ENCODE measurements at places on chromosomes 16 and 17.

GRCh38 chr17:10657879-10658278 lies 770 bp upstream of the MYH3 start:
- no peak for DNase-seq

DNA sequence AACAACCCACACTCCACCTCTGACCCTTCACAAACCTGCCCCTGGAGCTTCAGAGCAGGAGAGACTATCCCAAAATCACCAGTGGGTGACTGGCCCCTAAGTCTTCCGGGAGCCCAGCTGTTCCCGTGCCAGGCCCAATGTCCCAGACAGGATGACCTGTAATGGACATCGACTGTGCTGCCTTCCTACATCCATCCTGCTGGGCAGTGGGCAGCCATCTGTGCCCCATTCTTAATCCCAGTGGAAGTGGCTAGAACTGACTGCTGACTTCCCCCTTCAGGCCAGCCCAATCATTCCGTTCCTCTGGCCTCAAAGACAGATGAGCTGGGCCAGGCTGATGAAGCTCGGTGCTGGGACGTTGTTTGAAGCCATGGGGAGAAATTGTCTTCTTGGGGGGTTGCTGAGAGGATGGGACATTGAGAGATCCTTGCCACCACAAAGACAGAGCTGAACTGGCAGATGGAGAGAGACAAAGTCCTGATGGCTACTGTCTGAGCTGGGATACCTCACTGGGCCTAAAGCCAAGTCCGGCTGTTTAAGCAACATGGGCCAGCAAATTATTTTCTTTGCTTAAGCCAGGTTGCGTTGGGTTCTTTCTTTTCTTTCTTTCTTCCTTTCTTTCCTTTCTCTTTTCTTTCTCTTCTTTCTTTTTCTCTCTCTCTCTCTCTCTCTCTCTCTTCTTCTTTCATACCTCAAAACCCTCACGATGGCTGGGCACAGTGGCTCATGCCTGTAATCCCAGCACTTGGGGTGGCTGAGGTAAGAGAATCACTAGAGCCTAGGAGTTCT lies 17.9 kb upstream of the ALOX15B start:
- DNase-seq: no peak

GRCh38 chr16:27379919-27380318 lies 22.1 kb upstream of the IL21R start:
- DNase-seq: no peak

DNA sequence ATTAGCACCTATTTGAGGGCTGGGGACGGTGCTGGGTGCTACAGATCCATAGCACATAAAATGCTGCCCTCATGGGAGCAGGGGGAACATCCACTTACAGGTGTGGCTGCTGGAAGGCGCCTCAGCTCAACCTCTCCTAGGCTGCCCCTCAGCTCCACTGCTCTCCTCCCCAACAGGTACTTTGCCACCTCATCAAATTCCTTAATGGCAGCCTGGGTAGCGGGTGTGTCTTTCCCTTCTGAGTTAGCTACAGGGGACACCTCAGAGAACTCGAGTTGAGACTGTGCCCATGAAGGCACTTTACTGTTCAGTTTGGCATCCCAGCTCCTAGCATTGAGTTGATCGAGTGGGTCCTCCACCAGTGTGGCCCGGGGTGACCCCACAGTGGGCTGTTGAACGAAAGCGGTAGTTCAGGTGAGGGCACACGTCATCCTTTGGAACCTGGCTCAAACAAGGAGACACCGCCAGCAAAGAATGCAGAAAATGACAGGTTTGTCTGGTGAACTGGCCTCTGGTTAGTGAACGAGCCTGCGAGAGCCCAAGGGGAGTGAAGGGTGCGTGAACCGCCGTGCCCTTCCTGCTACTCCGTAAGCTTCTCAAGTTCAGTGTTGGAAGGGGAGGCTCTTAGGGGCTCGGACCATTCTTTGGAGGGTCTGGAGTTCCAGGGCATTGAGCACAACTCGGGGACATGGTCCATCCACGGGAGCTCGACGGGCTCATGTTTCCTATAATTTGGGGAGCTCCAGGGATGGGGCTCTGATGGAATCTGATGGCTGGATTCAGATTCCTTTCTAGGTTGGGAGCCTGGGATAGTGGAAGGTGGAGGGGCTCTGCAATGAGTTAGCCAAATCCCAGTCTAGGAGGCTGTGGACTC lies 3.5 kb upstream of the CMIP start:
- no peak for DNase-seq

- no peak for DNase-seq
Observed at GRCh38 chr17:29642171-29642611, 19.5 kb upstream of the CORO6 start.

DNA sequence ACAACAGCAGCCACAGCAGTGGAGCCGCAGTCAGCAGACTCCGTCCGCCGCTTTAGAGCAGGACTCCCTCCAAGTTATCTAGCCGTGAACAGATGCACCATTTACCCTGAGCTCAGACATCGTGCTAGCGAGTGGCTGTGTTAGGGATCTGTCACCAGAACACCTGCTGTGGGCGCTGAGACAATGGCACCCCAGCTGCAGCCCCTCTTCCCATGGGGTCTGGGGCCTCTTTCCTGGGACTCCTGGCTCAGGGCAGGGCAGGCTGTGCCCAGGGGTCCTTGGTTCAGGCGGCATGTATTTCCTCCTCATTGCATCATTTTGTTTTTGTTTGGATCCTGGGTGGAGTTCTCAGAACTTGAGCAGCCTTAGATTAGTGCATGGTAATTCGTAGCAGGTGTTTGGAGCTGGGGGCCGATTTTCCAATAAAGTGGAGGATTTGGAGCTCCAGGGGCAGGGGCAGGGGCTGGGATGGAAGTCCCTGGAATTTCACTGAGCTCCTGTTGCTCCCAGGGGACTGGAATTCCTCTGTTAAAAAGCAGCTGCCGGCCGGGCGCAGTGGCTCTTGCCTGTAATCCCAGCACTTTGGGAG lies 23.4 kb downstream of the NMRAL1 start:
- no peak for DNase-seq

DNA sequence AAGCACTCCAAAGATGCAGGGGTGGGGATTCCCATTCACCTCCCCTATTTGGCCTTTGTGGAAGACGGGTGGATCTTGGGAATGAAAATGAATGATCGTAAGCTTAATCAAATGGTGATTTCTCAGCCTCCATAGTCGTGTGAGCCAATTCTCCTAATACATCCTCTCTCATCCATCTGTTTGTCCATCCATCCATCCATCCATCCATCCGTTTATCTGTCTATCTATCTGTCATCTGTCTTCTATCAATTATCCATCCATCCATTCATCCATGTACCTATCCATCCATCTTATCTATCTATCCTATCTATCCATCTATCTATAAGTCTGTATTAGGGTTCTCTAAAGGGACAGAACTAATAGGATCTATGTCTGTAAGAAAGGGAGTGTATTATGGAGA lies 7.8 kb downstream of the RNF213 start:
- DNase-seq: no peak

DNA sequence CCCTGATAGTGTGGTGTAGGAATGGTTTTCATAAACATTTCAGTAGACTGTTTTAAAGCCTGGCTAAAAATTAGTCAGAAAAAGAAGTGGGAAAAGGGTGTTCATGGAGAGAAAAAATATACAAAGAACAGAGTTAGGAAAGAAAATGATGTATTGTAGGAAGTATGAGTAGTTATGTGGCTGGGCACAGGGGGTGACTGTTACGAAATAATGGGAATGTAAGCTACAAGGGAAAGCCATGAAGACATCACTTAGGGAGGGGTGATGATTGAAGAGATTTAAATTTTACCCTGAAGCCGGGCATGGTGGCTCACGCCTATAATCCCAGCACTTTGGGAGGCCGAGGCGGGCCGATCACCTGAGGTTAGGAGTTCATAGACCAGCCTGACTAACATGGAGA lies 55.3 kb downstream of the NUP88 start:
- peak; percentile 83 for DNase-seq

- no peak for DNase-seq
Observed at GRCh38 chr16:27230562-27231001, 27.3 kb downstream of the KDM8 start.

DNA sequence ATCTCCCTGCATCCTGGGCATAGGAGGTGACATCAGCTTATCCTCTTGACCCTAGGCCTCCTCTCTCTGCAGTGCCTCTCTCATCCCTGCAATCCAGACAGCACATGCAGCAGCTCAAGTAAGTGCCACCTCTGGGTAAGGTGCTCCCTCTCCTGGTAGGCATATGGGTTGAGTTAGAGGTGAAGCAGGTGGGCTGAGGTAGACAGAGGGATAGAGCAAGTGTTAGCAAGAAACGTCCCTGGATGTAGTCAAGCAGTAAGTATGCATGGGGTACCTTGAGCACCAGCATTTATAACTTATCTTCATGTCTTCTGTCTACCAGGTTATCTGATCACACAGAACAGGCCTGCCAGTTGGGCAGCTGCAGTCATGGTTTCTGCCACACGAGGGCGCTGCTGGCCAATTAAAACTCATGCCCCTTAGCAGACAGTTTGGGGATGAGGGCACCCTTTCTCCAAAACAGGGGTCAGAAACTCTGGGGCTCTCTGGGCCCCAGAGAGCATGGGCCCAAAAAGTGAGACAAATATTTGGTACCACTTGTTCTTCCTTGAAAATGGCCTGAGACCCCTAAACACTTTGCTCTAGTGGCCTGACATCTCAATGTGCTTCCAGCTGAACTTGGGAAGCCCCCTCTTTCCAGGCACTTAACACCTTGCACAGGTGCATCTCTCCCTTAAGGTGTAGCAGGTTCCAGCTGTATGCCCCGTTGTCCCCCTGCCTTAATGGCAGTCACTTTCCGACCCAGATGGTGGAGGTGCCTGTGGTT lies 59.8 kb downstream of the NEUROD2 start:
- DNase-seq: no peak

GRCh38 chr17:9432134-9432885 lies 143.3 kb downstream of the STX8 start:
- peak; percentile 30 for DNase-seq

- peak; percentile 21 for DNase-seq
Observed at GRCh38 chr17:5545051-5545987, 39.0 kb downstream of the NLRP1 start.

DNA sequence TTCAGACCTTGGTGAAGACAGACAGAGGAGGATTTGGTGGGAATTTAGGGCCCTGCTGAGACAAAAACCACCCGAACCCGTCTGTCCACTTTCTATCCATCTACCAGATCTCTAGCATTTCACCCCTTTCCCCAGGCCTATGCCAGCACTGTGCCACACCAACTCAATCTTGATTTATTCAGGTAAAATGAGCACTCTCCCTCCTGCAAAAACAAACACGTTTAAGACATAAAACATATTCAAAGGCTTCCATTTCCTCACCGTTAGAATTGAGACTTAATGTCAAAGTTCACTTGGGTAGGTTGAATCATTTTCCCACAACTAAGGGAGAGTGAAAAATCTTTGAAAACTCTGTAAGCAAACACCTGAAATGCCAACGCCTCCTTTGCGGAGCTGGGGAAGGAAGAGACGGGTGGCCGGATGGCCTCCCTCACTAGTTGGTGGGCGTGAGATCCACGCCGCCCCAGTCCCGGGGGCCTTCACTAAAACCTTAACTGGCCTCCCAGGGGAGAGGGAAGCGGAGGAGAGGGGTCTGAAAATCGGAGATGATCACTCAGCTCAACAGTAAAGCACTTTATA lies 862 bp downstream of the DCAKD start:
- DNase-seq: peak; percentile 28

DNA sequence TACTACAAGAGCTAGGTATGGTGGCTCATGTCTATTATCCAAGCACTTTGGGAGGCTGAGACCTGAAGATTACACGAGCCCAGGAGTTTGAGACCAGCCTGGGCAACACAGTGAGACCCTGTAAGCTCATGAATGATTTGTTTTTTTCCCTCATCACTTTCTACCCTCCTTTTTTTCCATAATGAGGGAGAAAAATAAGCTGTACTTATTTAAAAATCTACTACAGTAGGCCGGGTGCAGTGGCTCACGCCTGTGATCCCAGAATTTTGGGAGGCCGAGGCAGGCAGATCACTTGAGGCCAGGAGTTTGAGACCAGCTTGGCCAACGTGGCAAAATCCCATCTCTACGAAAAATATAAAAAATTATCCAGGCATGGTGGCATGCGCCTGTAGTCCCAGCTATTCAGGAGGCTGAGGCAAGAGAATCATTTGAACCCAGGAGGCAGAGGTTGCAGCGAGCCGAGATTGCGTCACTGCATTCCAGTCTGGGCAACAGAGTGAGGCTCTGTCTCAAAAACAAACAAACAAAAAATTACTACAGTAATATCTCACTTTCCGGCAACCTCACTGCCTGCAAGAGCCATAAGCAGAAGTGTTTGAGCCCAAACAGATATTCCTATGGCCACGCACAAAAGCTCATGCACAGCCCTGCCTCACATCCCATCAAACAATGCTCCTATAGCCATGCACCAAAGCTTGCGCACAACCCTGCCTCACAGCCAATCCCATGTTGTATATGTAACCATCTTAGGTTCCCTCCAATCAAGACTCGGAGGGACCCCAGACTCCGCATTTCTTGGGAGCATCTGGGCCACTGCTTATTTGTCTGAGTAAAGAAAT lies 37.4 kb downstream of the TK2 start:
- DNase-seq: no peak

DNA sequence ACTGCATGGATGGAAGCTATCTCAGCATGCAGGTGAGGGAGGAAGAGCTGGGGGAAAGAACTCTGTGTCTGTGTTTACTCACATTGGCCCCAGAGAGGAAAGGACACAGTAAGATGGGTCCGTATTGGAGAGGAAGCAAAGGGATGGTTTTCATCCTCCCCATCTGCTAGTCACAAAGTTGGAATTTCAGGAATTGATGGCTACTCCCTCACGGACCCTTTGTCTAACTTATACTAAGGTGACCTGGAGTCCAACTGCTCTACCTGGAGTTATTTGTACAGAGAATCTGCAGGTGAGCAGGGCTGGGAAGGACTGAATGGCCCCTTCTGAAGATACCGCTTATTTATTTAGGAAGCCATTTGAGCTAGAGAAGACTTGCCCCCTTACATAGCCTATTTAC lies 55.1 kb downstream of the WNT3 start:
- no peak for DNase-seq

GRCh38 chr17:66775881-66776400 lies 59.0 kb upstream of the CACNG5 start:
- DNase-seq: no peak

All from IMR-90 (cell line).